ENCODE measurements at places on chromosomes 1 and 21. TPM values are rescaled to one million over a fixed set of nuclear protein-coding genes. Genes with fewer than 3 reads are reported as not detected.

The SPRR2B gene
- not detected for total RNA-seq

The CAMTA1 gene
- 59.7 TPM for total RNA-seq

GRCh38 chr1:232166942-232167341 is 463.0 kb downstream of the SIPA1L2 start:
- no peaks in the 10 kb centered on the region for H3K27me3 ChIP-seq
- no peaks in the 10 kb centered on the region for H3K36me3 ChIP-seq
- DNase-seq, result no peak
- H3K4me1 ChIP-seq, result no peaks in the 10 kb centered on the region

DNA sequence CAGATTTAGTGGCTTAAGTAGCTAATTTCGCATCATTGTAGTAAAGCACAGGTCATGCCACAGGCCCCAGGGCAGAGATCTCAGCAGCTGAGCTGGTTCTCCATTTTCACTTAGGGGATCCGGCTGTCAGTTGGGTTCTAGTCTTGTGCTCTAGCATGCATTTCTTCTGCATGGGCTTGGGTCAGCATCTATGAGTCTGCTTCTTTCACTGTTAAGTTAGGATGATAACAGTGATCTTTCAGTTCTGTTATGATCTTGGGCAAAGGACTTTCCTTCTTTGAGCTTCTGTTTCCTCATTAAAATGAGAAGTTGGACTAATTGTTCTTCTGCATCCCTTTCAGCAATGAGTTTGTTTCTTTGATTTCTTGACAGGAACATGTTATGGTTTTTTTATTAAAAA is 123.6 kb upstream of the DNAH14 start:
- H3K27ac ChIP-seq, result no peak overlapping the region
- no peak for DNase-seq
- H3K27me3 ChIP-seq, result no peaks in the 10 kb centered on the region
- H3K4me3 ChIP-seq, result no peak overlapping the region
- H3K4me1 ChIP-seq, result no peaks in the 10 kb centered on the region

The TRIM58 gene
- 0.99 TPM for total RNA-seq

DNA sequence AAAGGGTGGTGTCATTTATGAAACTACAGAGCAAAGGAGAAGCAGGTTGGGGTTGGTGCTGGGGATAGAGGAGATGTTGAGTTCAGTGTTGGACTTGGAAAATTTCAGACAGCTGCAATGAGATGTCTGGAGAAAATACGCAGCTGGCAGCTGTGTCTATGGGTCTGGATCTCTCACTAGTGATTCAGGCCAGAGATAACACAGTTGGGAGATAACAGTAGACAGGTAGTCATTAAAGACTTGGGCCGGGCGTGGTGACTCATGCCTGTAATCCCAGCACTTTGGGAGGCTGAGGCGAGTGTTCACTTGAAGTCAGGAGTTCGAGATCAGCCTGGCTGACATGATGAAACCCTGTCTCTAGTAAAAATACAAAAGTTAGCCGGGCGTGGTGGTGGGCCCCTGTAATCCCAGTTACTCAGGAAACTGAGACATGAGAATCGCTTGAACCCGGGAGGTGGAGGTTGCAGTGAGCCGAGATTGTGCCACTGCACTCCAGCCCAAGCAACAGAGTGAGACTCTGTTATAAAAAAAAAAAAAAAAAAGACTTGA is 2.5 kb upstream of the TFAP2E start:
- H3K27ac ChIP-seq, result no peak overlapping the region
- H3K36me3 ChIP-seq, result no peaks in the 10 kb centered on the region
- H3K4me3 ChIP-seq, result no peak overlapping the region

DNA sequence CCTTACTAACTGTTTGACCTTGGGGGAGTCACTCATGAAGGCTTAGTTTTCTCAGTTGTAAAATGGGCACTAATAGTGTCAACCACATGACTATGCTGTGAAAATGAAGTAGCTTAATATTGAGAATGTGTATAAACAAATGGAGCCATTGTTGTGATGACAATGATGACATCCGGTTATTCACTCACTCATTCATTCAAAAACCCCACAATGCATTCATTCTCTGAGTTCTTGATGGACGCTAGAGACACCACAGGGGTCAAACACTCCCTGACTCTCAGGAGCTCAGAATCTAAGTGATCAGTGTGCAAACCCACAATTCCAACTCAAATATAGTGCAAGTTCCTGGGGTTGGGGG is 138.9 kb downstream of the FOXD2 start:
- H3K27me3 ChIP-seq, result no peaks in the 10 kb centered on the region
- H3K36me3 ChIP-seq, result no peaks in the 10 kb centered on the region
- H3K4me1 ChIP-seq, result peaks cover 7% of the 10 kb centered on the region
- H3K27ac ChIP-seq, result no peak overlapping the region
- no peak for DNase-seq
- H3K4me3 ChIP-seq, result no peak overlapping the region

The FCRL5 gene
- 0.33 TPM for total RNA-seq

GRCh38 chr1:230155021-230155420 is 88.0 kb downstream of the GALNT2 start:
- H3K36me3 ChIP-seq, result no peaks in the 10 kb centered on the region
- no peaks in the 10 kb centered on the region for H3K27me3 ChIP-seq
- H3K27ac ChIP-seq, result peak overlapping the region; percentile 26
- H3K4me3 ChIP-seq, result no peak overlapping the region
- no peak for DNase-seq

The VAV3 gene
- total RNA-seq, result 18.4 TPM

- no peak for DNase-seq
- no peak overlapping the region for H3K4me3 ChIP-seq
- no peaks in the 10 kb centered on the region for H3K4me1 ChIP-seq
- no peaks in the 10 kb centered on the region for H3K36me3 ChIP-seq
- no peak overlapping the region for H3K27ac ChIP-seq
Observed at GRCh38 chr1:245207801-245208200, 53.0 kb downstream of the KIF26B start.

DNA sequence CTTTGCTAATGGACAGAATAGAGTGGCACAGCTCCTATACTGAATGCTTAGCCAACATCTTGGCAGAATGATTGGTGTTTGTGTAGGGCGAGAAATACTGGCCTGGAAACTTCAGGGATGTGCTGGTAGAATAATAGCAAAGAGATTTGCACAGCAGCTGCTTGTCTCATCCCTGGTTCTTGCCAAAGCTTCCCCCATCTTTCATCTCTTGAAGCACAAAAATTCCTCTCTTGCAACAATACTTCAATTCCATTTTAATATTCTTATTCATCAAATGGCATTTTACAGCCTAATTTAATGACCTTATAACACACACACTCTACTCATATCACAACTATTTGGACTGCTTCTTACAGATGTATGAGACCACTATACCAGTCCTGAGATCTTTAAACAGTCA is 37.7 kb downstream of the LHX8 start:
- H3K36me3 ChIP-seq, result no peaks in the 10 kb centered on the region
- no peak overlapping the region for H3K4me3 ChIP-seq
- DNase-seq, result no peak

DNA sequence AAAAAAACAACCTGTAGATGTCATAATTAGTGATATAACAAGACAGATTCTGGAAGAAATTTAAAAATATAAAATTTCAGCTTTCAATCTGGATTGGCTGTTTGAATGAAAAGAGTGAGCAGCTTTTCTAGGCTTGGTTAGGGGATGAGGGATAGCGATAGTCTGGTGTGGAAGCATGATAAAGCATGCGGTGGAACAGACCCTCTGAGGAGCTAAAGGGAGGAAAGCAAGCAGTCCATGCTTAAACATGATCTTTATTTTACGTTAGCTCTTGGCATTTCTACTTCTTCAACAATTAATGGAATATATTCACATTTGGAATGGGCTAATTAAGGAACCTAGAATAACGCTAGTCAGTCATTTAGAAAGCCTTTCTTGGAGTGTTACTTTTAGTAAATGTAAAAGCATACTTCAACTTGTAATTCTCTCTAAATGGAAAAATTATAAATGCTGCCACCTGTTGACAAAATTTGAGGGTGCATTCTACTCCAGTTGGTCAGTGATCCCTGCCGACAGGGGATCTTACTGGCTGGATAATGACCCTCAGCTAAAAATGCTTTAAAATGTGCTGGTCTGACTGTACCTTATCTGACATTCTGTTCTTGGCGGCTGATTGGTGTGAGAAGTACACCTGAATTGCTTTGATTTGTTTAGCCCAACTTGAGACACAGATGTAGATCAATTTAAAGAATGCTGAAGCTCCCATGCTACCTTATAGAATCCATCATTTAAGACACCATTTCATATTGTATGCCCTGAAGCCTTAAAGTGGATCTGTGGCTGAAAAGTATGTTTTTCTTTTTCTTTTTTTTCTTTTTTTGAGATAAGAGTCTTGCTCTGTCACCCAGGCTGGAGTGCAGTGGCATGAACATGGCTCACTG is 61.2 kb downstream of the AK4 start:
- peaks cover 9% of the 10 kb centered on the region for H3K4me1 ChIP-seq
- DNase-seq, result peak; percentile 29
- no peaks in the 10 kb centered on the region for H3K36me3 ChIP-seq

The PADI2 gene
- total RNA-seq, result 3.0 TPM

DNA sequence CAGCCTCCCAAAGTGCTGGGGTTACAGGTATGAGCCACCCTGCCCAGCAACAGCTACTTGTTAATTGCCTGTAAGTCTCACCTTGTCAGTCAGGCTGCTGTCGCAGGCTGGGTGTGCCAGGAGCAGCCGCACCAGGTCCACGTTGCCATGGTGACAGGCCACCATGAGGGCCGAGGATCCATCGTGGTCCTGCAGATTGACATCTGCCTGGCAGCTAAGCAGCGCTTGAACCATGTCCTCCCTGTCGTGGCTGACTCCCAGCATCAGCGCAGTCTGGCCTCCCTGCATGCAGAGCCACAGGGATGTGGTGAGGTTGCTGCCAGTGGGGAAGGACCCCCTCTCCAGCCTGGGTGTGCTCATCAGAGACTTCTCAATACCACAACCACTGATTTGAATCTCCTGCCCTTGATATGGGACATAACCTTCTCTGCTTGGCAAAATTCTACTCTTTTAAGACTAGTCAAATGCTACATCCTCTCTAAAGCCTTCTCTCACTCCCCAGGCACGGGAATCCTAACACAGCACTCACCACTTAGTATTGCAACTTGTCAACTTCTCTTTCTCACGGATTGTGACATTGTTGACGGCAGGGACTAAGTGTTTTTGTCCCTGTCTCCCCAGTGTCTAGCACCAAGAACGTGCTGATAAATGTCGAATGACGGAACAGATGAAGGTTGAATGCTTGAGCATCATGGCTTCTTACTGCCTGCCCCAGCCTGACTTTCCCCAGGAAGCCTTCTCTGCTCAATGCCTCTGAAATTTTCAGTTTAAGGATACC is 52.9 kb downstream of the L1TD1 start:
- no peak overlapping the region for H3K4me3 ChIP-seq
- no peak overlapping the region for H3K27ac ChIP-seq
- no peaks in the 10 kb centered on the region for H3K27me3 ChIP-seq

The TGFB2 gene
- 4.3 TPM for total RNA-seq

The SPRR5 gene
- total RNA-seq, result not detected

- H3K4me1 ChIP-seq, result no peaks in the 10 kb centered on the region
- no peak for DNase-seq
- H3K27me3 ChIP-seq, result no peaks in the 10 kb centered on the region
- H3K4me3 ChIP-seq, result no peak overlapping the region
Observed at GRCh38 chr1:86067626-86068025, 88.9 kb downstream of the COL24A1 start.

The DAB1 gene
- under 0.01 TPM for total RNA-seq

Measured in body of pancreas (tissue), 4 donors.